ENCODE measurements at places on chromosomes 2 and 18.

GRCh38 chr2:58291726-58292438 lies 50.8 kb upstream of the FANCL start:
- no peak for DNase-seq

DNA sequence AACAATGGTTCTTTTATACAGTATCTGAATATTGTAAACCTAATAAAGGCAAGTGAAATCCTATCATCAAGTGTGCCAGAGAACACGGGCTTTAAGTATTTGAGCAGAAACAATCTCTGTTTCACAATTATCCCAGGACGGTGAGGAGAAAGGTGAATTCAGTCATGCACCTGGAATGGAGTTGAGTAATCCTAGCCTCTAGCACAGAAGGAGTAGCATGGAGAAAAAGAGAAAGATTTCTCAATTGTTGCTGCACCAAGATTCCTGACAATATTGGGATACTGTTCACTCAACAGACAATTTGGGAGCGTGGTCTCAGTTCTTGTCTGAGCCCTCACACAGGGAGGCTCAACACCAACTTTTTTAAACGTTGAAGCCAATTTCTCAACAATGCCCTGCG lies 510.6 kb downstream of the SOX11 start:
- DNase-seq, result no peak

DNA sequence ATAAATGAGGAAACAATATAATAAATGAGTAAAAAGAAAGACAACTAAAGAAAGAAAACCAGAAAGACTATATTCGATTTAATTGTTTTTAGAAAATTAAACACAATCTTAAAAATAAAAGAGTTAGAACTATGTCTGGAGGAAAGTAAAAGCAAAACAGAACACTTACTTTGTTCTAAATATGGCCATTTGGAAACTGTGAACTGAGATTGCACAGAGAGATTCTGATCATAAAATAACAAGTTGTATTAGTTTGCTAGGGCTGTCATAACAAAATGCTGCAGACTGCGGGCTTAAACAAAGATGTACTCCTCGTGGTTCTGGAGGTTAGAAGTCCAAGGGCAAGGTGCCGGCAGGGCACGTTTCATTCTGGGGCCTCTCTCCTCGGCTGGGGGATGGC lies 128.1 kb upstream of the AQP4 start:
- DNase-seq, result no peak

DNA sequence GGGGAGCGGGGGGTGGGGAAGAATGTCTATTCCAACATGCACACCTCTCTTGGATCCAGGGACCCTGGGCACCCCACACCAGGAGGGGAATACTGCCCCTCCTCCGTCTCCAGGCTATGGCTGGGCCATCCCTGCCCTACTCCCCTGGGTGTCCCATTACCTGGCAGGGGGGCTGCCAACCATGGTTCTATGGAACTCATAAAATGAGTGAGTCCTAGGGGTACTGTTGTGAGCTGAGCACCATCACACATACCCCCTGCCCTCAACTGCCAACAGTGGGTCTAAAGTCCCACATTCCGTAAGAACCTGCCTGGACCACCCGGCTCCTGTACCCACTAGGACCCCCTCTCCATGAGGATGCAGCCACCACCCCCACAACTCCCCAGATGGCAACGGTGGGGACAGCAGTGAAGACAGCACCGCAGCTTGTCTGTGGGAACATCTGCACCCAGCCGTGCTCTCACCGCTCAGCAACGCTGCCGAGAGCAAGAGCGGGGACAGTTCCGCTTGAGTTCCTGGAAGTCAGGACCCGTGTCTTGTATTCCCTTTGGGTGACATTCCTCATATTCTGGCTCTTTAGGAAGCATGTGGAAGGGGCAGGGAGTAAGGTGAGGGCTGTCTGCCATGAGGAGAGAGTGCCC lies 41.5 kb downstream of the BIN1 start:
- no peak for DNase-seq

DNA sequence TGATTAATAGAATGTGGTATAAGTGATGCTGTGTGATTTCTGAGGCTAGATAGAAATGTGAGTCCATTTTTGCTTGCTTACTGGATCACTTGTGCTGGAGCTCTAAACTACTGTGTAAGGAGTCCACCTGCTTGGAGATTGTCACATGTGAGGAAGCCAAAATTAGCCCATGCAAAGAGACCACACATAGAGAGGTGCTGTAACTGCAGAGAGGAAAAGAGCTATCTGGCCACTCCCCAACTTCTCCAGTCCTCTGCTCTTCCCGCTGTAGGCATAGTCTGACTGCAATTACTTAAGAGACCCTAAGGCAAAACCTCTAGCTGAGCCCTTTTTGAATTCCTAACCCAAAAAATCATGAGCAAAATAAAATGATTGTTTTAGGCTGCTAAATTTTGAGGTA lies 120.6 kb upstream of the FBXO11 start:
- DNase-seq, result no peak

- no peak for DNase-seq
Observed at GRCh38 chr2:127950264-127950663, 64.5 kb upstream of the AMMECR1L start.

DNA sequence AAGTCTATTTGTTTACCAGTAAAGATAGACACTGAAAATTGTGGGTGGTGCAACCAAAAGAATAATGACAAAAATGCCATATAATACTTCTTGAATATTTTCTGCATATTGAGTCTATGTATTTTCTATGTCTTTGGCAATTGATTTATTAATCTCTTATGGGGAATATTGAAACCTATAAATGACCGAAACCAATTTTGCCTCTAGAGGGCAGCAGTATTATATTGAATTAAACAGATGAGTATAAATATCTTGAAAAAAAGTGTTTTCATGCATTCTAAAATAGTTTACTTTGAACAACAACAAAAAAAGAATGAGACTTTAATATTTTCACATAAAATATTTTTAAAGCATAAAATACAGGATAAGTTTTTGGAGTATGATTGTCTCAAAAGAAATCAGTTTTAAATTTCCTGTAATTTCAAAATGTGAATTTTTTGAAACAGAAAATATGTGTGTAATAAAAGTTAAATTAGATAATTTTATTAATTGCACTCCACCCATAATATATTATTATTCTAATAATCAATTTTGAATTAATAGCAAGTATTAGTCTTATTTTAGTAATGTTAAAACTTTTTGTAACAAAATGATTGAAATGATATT lies 49.9 kb upstream of the CALCRL start:
- DNase-seq, result no peak

GRCh38 chr2:43943323-43943722 lies 52.5 kb downstream of the LRPPRC start:
- no peak for DNase-seq

DNA sequence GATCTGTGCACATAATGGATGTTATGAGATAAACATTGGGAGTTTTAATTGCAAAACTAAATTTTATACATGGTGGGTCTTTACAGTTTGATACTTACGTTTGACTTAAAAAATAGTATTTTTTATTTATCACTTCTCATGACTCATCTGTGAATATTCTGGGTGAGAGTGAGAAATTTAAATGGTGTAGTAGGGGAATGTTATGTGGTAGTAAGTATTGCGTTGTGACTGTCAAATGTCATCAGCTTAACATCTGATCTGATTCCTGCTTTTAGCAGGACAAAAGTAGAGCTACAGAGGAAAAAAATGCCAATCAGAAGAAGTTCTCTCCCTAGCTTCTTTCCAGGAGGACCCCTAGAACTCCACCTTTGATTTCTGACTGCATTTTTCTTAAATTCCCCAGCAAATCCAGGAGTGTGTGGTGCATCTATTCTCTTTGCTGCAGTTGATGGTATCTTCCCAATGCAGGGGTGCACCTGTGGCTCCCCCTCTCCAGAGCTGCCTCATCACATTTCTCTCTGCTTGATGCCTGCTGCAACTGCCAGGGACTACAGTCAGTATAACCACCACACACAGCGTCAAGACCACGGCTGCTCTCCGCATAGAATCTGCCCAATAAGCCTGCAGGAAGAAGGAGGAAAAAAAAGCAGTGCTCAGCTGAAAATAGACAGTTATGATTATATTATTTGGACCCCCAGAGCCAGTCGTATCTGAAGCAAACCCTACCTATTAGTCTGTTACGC lies 151.3 kb upstream of the THUMPD2 start:
- DNase-seq, result no peak

- no peak for DNase-seq
Observed at GRCh38 chr18:10792181-10792580, 266.4 kb downstream of the NAPG start.

DNA sequence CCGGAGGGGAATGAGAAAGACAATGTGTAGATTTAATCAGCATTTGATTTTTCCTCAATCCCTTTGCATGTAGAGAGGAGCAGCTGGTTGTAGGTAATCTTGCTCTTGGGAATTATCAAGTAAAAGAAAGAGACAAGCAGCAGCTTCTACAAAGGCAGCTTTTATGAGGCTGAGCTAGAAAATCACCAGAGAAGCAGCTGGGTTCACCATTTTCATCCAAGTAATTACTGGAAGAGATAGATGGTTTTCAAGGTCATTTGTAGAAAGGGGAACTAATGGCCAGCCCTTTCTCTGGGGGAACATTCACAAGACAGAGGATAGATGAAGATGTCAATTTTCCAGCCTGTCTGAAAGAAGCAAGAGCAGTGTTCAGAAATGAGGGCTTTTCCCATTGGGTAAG lies 113.0 kb downstream of the RND3 start:
- DNase-seq, result no peak

- no peak for DNase-seq
Observed at GRCh38 chr2:239296020-239296932, 104.5 kb downstream of the HDAC4 start.

GRCh38 chr2:54373855-54374254 lies 82.3 kb upstream of the SPTBN1 start:
- no peak for DNase-seq

DNA sequence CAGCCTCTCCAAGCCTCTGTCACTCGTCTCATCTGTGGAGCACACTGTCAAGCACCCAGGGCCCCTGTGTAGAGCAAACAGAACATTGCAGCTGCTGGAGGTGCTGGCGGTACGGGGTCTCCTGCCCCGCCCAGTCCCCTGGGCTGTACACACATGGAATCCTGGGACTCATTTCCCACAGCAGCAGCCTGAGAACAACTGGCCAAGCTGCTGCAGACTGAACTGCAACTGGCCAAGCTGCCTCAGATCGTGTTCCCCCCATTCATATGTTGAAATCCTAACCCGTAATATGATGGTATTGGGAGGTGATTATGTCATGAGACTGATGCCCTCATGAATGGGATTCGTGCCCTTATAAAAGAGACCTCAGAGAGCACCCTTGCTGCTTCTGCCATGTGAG lies 130.5 kb downstream of the NCK2 start:
- no peak for DNase-seq

- DNase-seq, result no peak
Observed at GRCh38 chr2:195652911-195653310, 4.1 kb upstream of the SLC39A10 start.

DNA sequence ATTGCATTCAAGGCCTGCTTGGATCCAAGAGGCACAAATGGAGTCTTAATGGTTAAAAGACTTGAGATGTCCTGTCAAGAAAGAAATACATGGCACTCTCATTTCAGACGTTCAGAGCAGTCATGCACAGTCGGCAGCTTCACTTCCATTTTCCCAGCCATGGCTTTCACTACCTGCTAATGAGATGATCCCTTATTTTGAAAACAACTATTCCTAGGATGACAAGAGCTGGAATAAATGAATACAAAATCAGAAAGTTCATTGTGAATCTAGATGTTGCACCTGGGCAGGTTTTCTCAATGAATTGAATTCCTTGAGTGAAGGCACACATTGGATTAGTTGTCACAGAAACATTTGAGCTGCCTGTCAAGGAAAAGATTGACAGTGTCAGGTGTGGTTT lies 25.7 kb downstream of the ABCG5 start:
- no peak for DNase-seq

GRCh38 chr2:63696496-63696895 lies 107.7 kb downstream of the MDH1 start:
- no peak for DNase-seq

DNA sequence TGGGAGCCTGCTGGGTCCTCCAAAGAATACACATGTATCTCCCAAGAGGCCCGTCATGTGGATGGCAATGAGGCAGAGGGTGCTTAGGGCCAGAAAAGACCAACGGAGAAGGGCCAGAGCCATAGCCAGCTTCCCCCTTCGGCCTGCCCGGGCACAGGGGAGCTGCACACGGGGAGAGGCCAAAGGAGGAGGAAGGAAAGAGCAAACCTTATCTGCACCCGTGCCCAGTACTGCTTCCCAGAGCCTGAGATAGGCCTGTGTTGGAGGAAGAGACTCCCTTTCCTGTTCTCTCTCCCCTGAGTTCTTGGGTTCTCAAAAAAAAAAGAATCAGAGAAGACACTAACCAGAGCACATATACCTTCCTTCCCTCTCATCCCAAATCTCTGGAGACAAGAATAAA lies 250.3 kb downstream of the ANAPC1 start:
- no peak for DNase-seq

- DNase-seq, result no peak
Observed at GRCh38 chr2:107430596-107431266, 396.0 kb upstream of the RGPD4 start.

DNA sequence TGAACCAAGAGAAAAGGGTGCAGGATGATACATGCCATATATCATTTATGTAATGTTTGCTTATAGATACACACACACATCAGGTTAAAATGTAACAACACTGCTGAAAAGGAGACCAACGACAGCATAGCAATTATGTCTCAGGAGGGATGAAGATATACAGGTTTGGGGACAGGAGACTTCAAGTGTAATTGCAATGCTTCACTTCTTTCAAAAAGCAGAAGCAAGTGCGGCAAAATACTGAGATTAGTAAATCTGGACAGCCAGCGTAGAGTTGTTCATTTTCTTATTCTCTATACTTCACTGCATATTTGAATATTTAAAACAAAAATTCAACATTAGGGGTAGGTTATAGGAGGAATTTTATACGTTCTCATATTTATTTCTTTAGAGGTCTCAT lies 87.2 kb downstream of the L3MBTL4 start:
- no peak for DNase-seq

- no peak for DNase-seq
Observed at GRCh38 chr2:224055101-224055500, 16.0 kb upstream of the SERPINE2 start.

DNA sequence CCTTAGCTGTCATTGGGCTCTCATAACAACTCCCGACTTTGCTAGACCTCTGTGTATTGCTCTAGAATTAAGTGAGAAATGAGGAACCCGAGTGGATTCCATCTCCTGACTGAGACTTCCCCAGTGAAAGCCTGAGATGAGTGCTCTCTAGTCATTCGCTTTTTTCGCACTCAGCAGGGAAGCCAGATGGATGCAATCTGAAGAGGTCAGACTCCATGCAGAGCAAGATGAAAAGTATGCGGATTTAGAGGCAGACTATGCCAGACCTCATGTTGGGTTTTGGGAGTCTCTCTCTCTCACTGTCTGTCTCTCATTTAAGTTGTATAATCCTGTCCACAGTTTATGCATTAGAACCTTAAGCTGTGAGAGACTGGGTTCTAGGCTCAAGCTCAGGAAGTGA lies 88.6 kb downstream of the SLC5A7 start:
- DNase-seq, result no peak

GRCh38 chr2:206263959-206264603 lies 10.4 kb upstream of the ZDBF2 start:
- no peak for DNase-seq

GRCh38 chr2:56682397-56682760 lies 498.6 kb downstream of the CCDC85A start:
- DNase-seq, result no peak

All from GOT3 (cell line).